PC-9 (cell line): ENCODE measurements at places on chromosomes 4 and X.

DNA sequence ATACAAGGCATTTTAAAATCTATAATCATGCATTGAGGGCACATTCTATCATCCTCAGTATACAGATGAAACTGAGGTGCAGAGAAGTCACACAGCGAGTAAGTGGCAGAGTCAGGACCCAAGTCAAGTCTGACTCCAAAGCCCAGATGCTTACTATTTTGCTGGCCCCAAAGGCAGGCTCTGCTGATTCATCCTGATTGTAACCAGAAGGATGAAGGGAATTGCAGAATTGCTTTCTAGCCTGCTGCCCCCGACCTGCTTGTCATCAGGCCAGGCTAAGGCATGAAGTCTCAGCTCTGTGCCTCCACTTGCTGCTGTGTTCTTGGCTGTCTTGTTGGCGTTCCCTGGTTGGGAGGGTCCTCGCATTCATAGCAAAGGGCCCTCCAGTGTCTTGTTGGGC lies 62.7 kb downstream of the SLC9A6 start:
- DNase-seq, result no peak

- DNase-seq, result no peak
Observed at GRCh38 chr4:173189117-173189693, 20.6 kb downstream of the GALNT7 start.

DNA sequence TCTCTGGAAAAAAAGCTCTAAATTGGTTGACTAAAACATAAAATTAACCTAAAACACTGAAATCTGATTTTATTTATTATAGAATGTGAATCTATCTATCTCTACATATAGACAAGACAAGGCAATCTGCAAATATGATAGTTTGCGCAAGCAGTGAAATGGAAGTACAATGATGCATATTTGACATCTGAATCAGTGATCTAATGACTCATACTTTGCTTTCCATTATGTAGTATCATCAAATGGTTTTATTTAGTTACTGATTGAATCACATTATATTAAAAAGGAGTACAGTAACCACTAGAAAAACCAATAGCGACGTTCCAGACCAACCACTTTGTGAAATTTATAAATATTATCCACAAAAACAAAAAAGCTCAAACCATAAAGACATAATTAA lies 1969.3 kb downstream of the PCDH7 start:
- no peak for DNase-seq

DNA sequence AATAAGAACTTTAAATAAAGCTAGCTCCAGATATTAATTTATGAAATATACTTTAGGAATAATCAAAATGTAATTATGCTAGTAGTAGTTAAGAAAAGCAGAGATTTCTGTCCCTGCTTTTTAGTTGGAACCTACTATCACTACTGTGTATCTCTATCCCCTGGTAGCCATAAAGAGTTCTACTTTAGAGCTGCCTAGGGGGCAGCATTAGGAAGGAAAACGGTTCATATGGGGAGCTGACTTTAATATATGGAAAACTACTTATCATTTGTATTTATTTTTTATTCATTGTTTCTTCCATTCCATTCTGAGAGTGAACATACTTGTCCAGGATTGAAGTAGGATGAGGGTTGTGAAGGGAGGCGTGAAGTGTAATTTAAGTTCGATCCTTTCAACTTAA lies 40.9 kb downstream of the CPEB2 start:
- no peak for DNase-seq

GRCh38 chrX:134460862-134461220 lies 876 bp downstream of the HPRT1 start:
- peak; percentile 47 for DNase-seq

GRCh38 chrX:9440116-9440844 lies 24.6 kb upstream of the TBL1X start:
- no peak for DNase-seq

- no peak for DNase-seq
Observed at GRCh38 chrX:14496674-14497073, 32.7 kb upstream of the GLRA2 start.

- DNase-seq, result no peak
Observed at GRCh38 chr4:172983631-172984030, 185.0 kb upstream of the GALNT7 start.

DNA sequence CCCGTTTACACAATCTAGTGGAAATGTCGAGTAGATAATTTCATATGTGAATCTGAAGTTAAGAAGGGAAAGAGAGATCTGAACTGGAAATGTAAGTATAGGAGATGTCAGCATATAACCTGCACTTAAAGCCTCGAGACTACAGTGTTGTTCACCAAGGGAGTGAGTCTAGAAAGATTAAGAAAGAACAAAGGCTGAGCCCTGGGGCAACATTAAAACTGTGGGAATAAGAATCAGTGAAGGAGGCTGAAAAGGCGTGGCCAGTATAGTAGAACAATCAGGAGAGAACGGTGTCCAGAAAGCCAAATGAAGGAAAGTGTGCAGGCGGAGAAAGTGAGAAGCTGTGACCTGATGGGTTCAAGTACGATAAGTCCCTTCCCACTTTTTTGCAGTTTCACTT lies 118.8 kb upstream of the TENM3 start:
- no peak for DNase-seq

DNA sequence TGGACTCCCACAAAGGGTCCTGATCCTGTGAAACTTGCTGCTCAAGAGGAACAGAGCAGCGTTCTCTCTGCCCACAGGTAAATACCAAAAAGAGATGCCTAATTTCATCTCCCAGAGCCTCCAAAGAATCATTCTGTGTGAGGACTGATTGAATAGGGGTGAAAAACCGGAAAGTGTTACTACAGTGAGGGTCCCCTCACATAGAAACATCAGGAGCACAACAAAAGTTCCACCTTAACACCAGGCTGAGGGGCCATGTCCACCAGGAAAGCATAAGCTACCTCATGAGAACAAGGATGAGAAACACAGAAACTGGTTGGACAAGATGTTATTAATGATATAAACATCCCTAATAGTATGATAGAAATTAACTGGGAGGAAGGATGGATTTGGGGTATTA lies 140.9 kb downstream of the NWD2 start:
- no peak for DNase-seq

- no peak for DNase-seq
Observed at GRCh38 chr4:33071535-33071934, 2351.4 kb downstream of the PCDH7 start.
